Thyroid gland (tissue), 4 donors: ENCODE measurements at places on chromosomes 2 and 18. TPM values are rescaled to one million over a fixed set of nuclear protein-coding genes. Genes with fewer than 3 reads are reported as not detected.

The FOXI3 gene
- total RNA-seq = not detected

GRCh38 chr2:124797049-124797448 lies 772.0 kb downstream of the CNTNAP5 start:
- DNase-seq = no peak

The KCNIP3 gene
- total RNA-seq = 55.4 TPM

DNA sequence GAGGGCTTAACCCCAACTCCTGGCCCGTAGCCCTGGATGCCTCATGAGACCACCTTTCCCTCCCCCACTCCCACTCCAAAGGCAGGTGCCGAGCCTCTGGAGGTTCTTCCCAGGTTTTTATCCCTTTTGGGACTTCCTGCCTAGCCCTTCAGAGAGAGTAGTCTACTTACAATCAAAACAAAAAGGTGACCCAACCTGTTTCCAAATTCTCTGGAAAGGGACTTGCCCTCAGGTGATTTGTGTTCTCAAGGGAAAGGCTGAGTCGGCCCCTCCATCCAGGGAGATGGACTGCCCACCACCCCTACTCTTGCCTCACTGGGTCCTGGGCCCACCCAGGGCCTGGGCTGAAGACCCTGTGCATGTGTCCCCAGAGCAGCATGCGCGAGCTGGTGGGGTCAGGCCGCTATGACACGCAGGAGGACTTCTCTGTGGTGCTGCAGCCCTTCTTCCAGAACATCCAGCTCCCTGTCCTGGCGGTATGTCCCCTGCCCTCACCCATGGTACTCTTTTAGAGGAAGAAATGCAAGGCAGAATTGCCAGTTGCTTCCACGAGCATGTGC lies 108.5 kb downstream of the PLB1 start:
- no peak for DNase-seq

DNA sequence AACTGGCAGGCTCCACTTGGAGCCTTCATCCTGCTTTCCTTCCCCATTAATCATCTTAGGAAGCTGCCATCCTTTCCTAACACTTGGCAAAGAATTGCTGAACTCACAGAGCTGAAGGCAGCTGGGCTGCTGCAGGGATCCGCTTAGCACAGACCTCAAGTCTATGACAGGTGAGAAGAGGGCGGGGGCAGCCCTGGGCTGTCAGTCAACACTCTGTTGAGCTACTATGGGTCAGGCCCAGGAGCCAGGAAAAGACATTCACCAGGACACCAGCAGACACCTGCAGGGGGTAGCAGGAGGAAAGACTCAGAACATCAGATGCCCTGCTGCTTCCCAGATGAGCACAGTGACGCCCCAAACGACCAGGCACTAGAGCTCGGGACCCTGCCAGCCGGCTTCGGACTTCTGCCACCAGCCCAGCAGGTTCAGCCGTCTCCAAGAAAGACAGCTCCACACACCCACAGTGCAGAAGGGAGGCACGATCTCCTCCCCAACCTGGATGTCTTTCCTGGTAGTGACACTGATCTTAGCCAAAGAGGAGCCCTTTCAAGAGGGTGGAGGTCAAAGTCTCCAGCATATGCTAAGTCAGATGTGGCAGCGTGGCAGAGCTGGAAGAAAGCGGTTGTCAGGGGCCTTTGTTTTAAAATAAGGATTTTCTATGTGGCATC lies 55.2 kb downstream of the SNORC start:
- DNase-seq = no peak

The SH3RF3 gene
- 7.4 TPM for total RNA-seq

DNA sequence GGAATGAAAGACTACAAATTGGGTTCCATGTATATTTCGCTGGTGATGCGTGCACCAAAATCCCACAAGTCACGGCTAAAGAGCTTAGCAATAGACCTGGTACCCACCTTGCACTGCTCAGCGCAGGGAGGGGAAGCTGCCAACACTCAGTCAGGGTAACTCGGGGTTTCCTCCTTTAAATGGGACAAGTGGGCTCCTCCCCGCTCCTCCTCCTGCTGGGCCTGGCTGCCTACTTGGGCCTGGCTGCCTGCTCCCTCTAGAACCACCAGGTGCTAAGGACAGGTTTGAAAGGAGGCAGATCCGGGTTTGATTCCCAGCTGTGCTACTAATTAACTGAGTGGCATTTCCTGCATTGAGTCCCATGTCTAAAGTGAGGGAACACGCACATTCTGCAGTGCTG lies 23.4 kb downstream of the MYO7B start:
- no peak for DNase-seq

DNA sequence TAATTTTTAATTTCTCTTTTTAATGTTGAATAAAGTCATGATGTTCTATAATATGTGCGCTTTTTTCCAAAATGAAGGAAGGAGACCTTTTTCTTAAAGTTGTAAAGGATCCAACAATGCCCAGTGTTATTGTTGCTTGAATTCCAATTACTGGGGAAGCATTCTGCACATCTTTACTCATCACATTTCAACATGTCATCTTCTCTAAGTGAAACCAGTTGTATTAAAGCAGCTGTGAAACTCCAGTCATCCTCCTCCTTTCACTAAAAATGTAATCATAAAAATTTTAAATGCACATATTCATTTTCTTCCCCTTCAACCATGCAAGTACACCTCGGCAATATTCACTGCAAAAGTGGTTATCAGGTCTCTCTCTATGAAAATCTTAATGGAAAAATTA lies 722.7 kb downstream of the TSN start:
- no peak for DNase-seq

DNA sequence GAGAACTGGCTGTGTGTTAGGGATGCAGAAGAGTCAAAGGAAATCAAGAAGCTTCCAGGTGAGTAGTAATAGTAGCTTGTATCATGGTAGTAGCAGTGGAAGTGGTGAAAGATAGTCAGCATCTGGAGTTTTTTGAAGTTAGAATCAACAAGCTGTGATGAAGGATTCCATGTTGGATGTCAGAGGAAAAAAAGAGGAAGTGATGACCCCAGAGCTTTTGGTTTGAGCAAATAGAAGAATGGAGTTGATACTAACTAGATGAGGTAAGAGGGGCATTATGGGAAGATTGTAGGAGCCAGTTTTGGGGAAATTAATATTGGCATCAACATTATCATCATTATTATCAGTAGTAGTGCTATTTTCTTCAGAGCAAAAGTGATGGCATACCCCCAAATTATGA lies 542.2 kb downstream of the XIRP2 start:
- DNase-seq = no peak

DNA sequence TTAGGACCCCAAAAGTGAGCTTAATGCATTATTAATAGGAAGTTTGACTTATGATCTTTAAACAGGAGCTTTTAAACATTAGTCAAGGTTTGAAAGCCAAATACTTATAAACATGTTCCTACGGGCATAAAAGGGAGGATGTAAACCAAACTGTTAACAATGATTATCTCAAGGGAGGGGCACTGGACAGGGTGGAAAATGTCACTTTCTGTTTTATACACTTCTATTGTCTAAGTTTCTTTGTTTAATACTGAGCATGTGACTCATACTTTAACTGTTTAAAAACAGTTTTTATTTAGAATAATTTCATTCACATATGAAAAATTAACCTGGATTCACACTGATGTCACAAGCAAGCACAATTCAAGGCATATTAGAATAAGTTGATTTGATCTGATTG lies 18.3 kb upstream of the ITGA6 start:
- DNase-seq = no peak

The CFC1B gene
- not detected for total RNA-seq

DNA sequence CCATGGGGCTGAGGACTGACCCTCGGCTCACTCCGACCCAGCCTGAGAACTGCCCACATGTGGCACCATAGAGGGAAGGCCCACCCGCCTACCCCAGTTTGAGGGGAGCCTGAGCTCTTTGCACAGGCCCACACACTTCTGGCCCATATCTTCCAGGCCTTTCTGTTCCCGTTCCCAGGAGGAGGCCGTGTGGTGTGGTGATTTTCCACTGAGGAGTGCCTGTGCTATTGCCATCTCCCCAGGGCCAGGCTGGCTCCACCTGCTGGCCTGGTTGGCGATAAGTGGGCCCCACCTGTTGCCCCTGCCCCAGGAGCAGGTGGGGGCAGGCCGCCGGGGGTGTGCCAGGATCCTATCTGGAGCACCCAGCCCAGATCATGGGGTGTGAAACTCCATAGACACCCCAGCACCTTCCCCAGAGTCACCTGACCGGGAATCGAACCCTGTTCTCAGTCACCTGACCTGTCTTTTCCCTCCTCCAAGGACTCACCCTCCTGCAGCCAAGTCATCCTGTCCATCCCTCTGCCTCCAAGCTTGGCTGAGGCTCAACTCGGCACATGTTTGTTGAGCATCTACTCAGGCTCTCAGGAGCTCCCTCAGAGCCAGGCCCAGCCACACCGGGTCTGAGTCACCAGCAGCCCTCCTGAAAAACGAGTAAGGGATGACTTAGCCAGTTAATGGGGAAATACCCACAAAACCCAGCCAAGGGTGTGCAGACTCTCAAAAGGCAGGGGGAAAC lies 120.1 kb downstream of the CYP26B1 start:
- no peak for DNase-seq

The LIMS3 gene
- 6.1 TPM for total RNA-seq

GRCh38 chr2:189128970-189129369 lies 50.6 kb downstream of the COL5A2 start:
- DNase-seq = no peak

The GAREM1 gene
- 6.8 TPM for total RNA-seq

- no peak for DNase-seq
Observed at GRCh38 chr2:5433855-5434254, 258.3 kb upstream of the SOX11 start.

DNA sequence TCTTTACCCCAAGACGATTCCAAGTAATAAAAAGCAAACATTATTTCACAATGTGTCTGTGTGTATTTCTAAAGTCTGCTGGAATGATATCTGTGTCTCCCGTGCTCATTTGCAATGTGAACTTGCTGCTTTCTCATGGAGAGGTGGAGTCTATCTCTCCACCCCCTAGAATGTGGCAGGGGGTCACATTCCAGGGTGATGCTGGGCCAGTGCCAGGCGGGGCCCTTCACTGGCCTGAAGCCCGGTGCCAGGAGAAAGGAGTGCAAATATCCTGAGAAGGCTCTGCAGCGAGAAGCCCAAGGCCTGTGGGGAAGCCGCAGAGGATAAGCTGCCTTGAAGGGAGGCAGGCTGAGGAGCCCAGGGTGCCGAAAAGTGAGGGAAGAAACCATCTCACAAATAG lies 26.8 kb upstream of the LDLRAD4 start:
- peak; percentile 84 for DNase-seq

- no peak for DNase-seq
Observed at GRCh38 chr2:2321200-2321540, 9.9 kb downstream of the MYT1L start.

DNA sequence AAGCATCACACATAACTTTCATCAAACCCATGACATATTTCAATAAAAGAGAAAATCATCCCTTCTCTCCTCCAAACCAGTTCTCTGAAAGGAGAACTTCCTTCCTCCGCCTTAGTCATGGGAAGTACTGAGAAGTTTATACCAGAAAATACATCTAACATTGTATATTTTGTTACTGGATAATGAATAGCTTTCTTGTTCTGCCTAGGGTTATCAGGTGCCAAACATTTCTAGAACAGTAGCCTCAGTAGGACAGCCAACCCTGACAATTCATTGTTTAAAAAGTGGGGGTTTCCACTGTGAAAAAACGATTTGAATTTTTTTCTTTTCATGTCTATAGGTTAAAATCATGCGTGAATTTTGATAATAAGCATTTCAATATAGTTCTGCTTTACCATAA lies 16.0 kb upstream of the DAW1 start:
- DNase-seq = no peak

- DNase-seq = no peak
Observed at GRCh38 chr2:16653799-16654198, 11.8 kb downstream of the CYRIA start.

The ANKRD36 gene
- total RNA-seq = 27.4 TPM

GRCh38 chr2:233556881-233557736 lies 9.5 kb downstream of the USP40 start:
- DNase-seq = peak; percentile 47

- no peak for DNase-seq
Observed at GRCh38 chr2:230998882-230999281, 3.0 kb downstream of the SPATA3 start.
